K562 (cell line): ENCODE measurements at places on chromosomes 4 and X.

DNA sequence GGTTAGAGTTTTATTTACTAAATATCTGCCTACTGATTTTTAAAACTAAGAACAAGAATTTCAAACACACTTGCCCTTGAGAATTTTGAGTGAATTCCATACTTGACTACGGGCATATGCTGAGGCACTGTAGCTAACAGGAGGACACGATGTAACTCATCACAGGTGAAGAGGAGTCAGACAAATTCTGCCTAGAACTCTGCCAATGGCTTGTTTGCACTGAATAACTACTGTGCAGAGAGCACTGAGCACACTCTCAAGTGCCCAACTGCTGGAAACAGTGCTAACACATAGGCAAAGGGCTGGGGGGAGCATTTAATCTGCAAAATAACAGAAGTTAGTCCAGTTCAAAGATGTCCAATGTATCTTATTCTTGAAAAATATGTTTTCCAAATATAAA, 104.4 kb downstream of the WDFY3 start:
- no peaks in the 10 kb centered on the region for H3K4me1 ChIP-seq
- no peak for DNase-seq
- H3K27me3 ChIP-seq = no peaks in the 10 kb centered on the region
- no peak overlapping the region for H3K4me3 ChIP-seq

DNA sequence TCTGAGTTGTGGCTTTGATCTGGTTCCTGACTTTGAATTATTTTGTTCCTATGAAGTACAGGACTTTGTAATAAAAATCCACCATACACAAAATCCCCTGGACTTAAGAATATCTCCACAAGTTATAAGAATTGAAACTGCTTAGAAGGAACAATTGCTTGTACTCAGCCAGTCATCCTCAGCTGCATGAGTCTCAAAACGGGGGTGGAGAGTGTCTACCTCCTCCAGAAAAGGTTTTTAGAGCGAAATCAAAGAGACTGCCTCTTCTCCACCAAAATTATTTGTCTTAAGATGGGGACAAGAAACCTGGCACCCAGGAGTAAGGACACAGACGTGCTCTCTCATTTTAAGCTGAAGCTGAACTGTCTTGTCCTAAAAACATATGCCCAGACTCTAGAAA, 74.7 kb downstream of the SNCA start:
- no peak overlapping the region for H3K27ac ChIP-seq
- no peaks in the 10 kb centered on the region for H3K36me3 ChIP-seq
- DNase-seq = no peak
- H3K4me3 ChIP-seq = no peak overlapping the region

DNA sequence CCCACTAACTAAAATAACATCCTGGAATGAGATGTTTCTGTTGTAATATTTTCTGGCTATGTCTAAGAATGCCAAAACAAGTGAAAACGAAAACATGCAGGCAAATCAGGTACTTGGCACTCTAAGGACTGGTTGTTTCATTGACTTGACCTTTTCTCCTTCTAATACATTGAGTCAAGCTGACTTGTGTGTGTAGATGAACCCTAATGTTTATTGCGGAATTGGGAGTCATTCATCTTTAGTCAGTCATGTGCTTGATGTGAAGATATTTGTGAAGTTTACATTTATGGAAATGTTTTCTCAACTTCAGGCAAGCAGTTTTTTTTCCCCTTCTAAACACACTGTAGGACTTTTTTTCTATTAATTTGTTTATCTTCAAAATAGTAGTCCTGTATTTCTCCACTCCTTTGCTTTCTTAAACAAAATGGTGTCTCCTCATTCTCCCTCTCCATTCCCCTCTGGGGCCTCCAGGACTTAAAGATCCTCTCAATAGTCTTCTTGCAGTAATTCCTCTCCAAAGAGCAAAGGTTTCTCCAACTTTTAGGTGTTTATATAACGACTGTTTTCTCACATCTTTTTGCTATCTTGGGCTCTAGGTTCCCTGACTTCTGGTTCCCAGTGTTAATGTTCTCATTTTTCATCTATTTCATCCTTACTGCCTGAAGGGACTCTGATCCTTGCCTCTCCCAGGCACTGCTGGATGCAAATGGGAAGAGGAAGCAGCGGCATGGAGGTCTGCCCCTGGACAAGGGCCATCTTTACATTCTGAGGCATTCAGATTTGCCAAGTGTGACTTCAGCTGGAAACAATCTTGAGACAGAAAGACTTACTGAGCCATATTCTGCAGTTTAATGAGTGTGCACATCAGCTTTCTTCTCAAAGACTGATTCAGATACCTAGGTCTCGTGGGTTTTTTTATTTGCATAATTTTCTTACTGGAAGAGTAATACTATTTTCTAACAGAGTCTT, 166.4 kb downstream of the ARHGAP6 start:
- no peaks in the 10 kb centered on the region for H3K27me3 ChIP-seq
- no peaks in the 10 kb centered on the region for H3K36me3 ChIP-seq
- no peak for DNase-seq
- H3K27ac ChIP-seq = no peak overlapping the region

DNA sequence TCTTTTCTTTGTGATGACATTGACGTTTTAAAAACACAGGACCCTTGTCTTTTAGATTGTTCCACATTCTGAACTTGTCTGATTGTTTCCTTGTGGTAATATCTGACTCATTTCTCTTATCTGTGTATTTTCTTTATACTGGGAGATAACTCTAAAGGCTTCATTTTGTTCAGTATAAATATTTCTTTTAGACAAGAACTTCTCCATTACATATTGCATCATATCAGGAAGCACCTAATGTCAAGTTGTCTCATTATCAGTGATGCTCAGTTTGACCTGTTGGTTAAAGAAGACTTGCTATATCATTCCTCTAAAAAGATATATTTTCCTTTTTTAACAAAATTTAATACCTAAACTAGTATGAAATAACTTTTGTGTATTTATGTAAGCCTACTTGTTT, 152.3 kb upstream of the BMP3 start:
- no peak overlapping the region for H3K27ac ChIP-seq
- no peak overlapping the region for H3K4me3 ChIP-seq
- no peaks in the 10 kb centered on the region for H3K36me3 ChIP-seq
- H3K27me3 ChIP-seq = no peaks in the 10 kb centered on the region

- no peak overlapping the region for H3K4me3 ChIP-seq
- no peaks in the 10 kb centered on the region for H3K27me3 ChIP-seq
- no peaks in the 10 kb centered on the region for H3K36me3 ChIP-seq
- no peak overlapping the region for H3K27ac ChIP-seq
Observed at GRCh38 chrX:36974911-36975310, 33.3 kb upstream of the FAM47C start.
